NCI-H2227 treated with DMSO at 0.1 percent for 48 hours (cell line): ENCODE measurements at places on chromosomes 5 and 9.

GRCh38 chr5:148267962-148268361, 632 bp upstream of the SPINK13 start:
- DNase-seq: no peak

DNA sequence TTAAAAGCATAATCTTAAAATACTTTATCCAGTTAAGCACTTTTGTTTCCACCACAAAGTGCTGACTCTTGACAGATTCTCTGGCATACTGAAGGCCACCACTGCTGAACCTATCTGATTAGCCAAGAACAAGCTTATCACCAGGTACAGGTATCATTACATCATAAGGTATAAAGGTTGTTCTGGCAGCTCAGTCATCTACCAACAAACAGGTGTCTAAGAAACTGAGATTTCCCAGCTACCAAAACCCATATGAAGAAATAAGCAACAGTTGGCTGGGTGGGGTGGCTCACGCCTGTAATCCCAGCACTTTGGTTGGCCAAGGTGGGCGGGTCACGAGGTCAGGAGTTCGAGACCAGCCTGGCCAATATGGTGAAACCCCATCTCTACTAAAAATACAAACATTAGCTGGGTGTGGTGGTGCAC, 5.0 kb downstream of the MTMR12 start:
- no peak for DNase-seq

DNA sequence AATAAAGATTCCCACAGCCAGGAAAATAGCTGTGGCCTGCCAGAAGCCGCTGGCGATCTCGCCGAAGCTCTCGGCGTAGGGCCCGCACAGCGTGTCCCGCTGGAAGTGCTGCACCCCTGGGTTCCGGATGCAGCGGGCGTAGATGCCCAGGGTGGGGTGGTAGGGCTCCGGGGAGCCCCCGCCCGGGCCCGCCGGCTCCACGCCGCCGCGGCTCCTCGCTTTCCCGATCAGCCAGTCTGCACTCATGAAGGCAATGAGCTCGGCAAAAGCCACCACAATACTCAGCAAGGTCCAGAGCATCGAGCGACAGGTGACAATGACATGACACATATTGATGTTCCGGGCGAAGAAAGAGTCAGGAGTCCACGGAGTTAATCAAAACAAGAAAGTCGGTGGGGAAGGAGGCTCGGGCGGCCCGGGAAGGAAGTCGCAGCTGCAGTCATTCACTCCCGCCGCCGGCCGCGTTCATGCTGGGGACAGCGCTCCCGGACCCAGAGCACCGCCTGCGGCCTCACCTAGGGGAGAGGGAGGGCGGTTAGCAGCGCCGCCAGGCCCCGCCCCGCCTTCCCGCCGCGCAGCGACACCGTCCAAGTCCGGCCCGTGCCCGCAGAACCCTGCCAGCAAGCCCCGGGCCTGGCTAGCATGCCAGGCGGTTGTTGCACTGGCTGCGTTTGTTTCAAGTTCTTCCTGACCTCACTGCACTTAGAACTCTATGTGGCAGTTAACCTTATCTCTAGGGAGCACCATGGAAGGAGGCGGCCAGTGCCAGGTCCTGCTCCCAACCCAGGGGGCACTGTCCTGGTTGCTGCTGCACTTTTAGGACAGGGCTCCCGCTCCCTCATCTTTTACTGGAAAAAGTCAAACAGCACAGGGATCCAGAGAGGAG, 138.4 kb downstream of the LHFPL2 start:
- DNase-seq: no peak

DNA sequence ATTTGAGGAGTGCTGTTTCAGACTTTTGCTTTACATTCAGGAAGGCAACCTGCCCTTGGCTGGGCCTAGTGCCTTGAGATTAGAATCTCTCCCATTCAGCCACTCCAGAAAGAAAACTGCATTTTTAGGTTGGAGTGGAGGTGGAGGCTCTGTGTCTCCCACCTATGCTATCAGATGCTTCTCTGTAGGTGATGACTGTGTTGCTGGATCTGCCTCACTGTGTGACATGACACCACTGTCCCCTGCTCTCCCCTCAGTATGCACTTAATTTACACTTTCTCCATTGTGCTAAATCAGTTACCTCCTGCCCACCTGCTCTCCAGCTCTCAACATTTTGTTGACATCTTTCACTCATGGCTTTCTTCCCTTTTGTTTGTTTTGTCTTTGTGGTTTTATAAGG, 265.8 kb downstream of the TENT4A start:
- DNase-seq: no peak

DNA sequence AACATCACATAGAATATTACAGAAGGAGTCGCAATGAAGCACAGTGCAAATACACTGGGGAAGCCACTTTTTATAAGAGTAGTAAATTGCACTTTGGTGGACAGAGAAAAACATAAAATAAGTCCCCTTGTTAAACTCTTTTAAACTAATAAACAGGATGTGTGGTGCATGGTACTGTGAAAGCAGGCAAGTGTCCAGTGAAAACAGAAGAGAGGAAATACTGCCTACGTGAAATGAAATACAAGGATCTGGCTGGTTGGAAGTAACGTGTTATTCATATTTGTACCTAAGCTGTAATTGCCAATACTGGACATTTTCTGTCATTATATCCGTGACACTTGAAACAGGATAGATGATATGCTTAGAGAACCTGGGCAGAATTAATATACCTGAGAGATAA, 191.9 kb upstream of the SLC27A6 start:
- no peak for DNase-seq

DNA sequence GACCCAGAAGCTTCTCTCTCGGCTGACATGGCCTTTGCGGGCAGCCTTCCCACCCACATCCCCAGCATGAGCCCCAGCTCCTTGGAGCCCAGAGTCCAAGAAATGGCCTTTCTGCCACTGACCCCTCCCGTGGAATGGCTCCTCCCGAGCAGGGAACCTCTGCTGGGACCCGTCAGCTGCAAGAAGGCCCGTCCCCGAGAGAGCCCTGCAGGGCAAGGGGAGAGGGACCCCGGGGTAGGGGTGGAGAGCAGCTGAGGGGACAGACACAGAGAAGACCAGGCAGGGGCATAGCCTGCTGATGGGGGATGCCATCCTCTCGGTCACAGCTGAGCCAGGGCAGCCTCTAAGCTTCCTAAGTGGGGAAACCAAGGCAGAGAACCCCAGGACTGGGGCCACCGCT, 11.2 kb upstream of the NOTCH1 start:
- no peak for DNase-seq

DNA sequence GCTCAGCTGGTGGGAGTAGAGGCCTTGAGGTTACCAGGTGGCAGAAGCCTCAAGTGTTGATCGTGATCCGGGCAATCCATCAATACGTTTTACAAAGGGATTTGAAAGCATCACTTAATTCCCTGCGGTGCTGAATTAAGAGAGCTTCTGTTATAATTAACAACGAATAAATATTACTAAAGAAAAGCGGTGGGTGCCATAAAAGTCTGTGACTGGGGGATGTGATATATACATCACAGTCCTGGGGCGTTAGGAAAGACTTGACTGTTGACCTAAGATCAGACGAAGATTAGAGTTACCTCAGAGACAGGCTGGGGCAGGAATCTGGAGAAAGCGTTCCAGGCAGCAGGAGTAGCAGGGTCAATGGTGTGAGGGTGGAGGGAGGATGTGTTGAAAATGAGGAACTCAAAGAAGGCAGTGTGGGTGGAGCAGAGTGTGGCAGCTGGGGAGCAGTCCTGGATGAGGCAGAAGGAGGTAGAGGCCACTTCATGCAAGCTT, 6.7 kb upstream of the C5orf63 start:
- peak; percentile 95 for DNase-seq

DNA sequence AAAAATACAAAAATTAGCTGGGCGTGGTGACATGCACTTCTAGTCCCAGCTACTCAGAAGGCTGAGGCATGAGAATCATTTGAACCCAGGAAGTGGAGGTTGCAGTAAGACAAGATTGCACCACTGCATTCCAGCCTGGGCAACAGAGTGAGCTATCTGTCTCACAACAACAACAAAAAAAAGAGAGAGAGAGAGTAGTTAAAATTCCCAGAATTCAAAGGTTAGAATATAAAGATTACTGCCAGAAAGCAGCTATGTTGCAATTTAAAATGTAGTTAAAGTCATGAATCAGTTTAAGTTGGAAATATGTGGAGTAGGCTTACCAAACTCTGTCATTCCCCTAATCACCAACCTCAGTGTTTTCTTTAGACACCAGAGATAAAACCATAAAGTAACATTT, 58.7 kb upstream of the SUSD1 start:
- DNase-seq: no peak

DNA sequence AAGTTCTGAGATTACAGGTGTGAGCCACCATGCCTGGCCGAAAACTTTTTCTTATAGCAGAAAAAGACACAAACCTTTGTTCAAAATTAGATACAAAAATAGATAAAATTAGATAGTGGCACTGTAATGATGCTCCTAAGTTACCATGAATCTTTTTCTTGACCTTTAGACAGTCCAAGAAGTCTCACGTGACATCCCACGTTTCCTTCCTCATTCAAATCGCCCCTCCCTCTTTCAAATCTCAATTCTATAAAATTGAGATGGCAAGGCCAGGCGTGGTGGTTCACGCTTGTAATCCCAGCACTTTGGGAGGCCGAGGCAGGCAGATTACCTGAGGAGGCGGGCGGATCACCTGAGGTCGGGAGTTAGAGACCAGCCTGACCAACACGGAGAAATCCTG, 7.7 kb upstream of the ZCCHC10 start:
- no peak for DNase-seq

- peak; percentile 9 for DNase-seq
These were observed 1.0 kb downstream of the RABL6 start for GRCh38 chr9:136808806-136809158.

DNA sequence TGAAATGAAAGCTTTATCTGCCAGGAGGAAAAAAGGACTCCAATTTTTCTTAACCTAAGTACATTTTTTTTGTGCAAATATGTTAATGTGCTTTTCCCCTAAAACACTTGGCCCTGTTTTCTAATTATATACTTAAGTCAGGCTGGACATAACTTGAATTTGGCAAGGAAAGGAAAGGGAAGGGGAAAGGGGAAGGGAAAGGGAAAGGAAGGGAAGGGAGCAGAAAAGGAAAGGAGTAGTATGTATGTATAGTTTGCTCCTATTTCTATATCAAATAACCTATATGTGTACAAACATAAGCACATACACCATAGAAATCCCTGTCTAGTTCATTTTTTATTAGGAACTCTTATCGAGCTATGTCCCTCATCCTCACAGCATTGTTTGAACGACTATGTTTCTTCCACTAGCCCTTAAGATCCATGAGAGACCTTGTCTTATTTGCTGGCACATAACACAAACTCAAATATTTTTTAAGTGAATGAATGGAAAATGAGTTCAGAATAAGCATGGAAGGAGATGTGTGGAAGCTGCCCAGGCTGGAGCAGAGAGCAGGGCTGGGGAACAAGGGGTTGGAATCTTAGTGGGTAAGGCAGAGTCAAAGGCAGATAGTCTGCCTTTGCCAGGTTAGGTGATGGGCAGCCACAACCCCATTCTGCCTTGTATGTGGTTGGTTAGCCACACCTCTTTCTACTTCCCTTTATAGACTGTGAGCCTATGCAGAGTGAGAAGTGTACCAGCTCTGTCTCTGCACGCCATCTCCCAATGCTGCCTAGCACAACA, 70.0 kb downstream of the KLHL3 start:
- DNase-seq: no peak

GRCh38 chr5:149015561-149015960, 47.3 kb downstream of the SH3TC2 start:
- DNase-seq: no peak
